Activated T-helper 1 cell treated with anti-CD3 and anti-CD28 coated beads, Interleukin-12 subunit alpha, Interleukin-12 subunit beta, Interleukin-2, Interleukin-4 antibody, amounts not matched to agents 30 ng/mL and 10 ng/mL and 1 ng/mL, durations not matched to agents 14 hours and 24 hours and 36 hours (primary cell): ENCODE measurements at places on chromosomes 2 and 18.

GRCh38 chr2:24815171-24815570 is 21.9 kb downstream of the CENPO start:
- DNase-seq, result no peak

DNA sequence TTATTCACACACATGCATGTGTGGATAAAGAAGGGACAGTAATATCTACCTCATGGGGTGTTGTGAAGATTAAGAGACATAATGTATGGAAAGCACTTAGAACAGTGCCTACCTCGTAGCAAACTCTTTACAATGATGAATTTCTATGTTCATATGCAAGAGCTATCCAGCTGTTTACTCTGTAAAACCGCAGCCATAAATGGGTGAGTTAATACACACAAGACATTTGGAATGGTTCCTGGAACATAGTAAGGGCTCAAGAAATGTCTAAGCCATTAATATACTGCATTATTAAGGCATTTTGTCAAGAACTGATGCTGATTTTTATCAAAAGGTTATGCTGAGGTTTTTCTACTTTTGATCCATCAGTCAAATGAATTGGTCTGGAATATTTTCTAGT is 1076.2 kb downstream of the TSN start:
- no peak for DNase-seq

- no peak for DNase-seq
Measured at GRCh38 chr2:235958221-235958930, 209.8 kb downstream of the GBX2 start.

GRCh38 chr18:56645415-56646016 is 5.6 kb upstream of the WDR7 start:
- DNase-seq, result no peak

- DNase-seq, result no peak
Measured at GRCh38 chr2:44933434-44933951, 8.0 kb upstream of the SIX3 start.

GRCh38 chr2:62939735-62940491 is 110.7 kb upstream of the OTX1 start:
- DNase-seq, result no peak

GRCh38 chr2:128721096-128721495 is 402.4 kb upstream of the HS6ST1 start:
- DNase-seq, result no peak

- DNase-seq, result no peak
Measured at GRCh38 chr2:218663901-218664300, 4.4 kb downstream of the BCS1L start.
